Suppressor macrophage (primary cell): ENCODE measurements at places on chromosomes 12 and 14.

DNA sequence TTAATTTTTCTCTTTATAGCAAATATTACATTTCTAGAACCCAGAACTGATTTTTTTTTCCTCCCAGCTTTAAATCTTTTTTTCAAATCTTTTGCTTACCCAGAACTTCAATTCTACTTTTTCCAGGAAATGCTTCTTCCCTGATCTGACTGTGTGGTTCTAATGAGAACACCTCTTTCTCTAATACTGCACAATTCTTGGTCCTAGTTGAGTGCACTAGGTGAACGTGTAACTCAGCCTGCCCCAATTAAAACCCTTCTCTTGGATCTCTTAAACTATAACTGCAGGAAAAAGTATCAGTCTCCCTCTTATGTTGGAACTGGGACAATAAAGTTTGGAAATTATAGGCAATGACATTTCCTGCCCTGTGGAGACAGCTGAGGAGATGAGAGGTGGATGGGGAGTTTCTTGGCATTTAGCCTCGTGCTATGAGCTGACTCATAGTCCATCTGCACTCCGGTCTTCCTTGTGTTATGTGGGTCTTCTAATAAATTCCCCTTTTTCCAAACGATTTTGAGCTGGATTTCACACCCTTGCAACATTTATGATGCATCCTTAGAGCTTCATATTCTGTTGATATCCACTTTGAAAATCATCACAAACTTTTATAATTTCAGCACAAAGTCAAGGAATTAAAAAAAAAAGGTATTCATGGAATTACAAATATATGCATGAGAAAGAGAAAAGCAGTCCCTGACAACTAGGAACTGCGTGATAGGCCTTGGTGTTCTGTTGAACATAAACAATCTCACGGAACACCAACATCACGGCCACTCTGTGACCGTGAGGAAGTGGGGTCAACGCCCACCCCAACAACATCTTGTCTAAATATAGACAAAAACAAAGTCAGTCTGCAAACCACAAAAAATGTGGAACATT is 52.4 kb downstream of the BRMS1L start:
- DNase-seq, result peak; percentile 84

DNA sequence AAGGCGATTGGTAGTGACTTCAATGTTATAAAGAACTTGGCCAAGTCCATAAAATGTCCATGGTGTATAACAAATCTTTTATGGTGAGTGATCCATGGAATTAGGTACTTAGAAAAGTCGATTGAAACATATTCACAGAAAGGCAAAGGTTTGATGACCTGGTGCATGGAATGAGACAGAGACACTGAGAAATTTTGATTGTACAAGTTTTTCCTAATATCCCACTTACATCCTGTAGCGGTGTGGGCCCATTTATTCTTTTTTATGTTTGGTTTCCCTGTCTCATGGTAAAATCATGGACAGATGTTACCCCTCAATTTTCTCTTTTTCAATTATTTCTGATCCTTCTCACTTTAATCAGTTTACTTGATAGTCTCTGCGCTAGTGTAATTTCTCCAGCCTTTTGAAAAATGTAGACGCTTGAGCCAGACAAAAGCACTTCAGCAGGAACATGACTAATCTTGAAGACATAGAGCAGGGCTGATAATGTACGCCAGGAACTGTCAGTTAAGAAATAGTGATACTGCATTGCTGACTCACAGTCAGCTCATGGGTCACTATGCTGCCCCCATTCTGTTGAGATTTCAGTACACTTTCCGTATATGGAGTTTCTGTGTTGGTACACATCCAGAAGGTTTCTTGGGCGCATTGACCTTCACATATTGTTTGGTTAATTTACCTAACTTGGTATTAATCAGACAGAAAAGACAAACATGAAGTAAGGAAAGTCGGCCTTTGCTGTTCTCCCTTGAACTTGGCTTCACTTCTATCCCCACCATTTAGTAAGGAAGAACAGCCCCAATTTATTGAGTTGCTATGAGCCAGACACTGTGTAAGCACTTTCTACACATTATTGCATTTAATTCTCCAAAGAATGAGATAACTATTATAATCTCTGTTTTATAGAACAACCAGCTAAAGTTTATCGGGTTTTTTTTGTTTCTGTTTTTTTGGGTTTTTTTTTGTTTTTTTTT is 841.7 kb downstream of the DIO2 start:
- DNase-seq, result no peak

DNA sequence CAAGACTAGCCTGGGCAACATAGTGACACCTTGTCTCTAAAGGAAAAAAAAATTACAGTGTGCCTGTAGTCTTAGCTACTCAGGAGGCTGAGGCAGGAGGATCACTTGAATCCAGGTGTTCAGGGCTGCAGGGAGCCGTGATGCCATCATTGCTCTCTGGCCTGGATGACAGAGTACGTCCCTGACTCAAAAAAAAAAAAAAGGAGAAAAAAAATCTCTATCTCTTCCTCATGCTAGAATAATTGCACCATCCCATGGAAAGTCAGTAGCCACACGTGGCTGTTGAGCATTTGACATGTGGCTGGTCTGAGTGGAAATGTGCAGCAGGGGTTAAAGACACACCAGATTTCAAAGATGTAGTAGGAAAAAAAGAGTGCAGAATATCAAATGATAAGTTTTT is 3.8 kb downstream of the RILPL1 start:
- DNase-seq, result peak; percentile 74

DNA sequence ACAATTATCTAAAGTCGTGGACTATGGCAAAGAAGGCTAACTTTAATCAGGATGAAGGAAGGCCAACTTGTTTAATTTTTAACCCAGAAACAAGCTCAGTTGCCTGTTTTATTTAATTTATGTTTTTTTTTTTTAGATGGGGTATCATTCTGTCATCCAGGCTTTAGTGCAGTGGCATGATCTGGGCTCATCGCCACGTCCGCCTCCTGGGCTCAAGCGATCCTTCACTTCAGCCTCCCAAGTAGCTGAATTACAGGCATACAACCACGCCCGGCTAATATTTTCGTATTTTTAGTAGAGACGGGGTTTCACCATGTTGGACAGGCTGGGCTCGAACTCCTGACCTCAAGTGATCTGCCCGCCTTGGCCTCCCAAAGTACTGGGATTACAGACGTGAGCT is 19.7 kb downstream of the NUDT4 start:
- no peak for DNase-seq

- no peak for DNase-seq
Measured at GRCh38 chr12:45934956-45935355, 55.4 kb downstream of the SCAF11 start.

DNA sequence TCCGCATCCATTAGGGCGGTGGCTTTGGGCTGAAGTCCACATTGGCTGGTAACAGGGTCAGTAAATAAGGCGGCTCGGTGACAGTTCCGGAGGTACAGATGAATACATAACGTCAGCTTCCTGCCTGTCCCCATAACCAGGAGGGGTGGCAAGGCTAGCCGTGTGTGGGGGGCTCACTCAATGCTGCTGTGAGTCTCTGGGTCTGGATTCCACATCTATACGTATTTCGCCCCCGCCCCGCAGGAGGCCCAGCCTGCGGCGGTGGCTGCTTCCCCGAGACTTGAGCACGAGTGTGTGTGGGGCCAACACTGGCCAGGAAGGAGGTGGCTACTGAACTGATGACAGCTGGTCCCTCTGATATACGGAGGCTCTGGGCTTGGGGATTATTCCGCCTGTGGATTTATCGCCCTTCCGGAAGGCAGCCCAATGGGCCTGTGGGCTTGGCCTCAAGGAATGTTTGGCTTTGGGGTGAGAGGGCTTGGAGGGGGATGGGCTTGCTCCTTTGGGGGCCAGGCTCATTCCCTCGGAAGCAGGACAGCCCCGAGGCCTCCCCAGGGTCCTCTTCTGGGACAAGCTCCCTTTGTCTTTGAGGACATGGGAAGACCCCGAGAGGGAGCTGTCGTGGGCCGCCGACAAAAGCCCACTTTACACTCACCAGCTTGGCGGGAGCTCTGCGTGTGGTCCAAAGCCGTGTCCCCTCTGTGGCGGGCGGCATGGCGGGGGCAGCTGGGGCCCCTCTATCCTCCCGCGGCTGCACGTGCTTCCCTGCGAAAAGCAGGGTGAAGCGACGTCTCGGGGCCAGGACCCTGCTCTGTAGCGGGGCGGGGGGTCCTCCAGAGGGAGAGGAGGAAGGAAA is 82.1 kb downstream of the KIF26A start:
- DNase-seq, result no peak

- no peak for DNase-seq
Measured at GRCh38 chr14:61582815-61583214, 112.5 kb upstream of the HIF1A start.

DNA sequence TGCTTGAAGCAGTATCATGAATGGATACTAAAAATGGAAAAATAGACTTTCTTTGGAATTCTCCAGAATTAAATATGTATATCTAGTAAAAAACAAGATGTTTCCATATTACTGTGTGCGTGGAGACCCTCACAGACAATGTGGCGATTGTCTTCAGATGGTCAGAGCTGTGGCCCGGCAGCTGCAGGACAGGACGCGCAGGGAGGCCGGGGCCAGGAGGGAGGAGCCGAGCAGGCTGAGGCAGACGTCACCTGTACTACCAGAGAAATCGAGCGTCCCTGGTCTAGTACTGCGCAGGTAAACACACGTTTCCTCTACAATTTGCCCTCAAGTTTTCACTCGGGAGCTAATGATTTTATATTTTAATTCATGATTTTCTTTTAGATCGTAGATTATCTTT is 22.8 kb downstream of the DDX51 start:
- DNase-seq, result no peak

GRCh38 chr12:89288959-89289358 is 63.3 kb downstream of the DUSP6 start:
- no peak for DNase-seq

DNA sequence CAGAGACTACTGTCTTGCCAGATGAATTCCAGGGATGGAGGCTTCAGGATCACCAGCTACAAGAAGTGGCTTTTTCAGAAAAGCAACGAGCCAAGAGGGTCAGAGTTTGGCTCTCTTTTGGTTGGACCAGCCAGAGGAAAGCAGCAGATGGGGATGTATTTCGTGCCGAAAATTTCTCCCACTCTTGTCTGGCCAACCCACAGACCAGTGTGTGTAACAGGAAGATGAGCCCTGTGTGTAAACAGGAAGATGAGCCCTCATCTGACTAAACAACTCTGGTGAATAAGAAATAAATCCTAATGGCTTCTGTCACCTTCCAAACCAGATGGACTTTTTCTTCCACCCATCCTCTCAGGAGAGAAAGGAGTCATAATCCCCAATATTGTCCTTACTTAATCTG is 13.1 kb downstream of the GPR68 start:
- peak; percentile 76 for DNase-seq

DNA sequence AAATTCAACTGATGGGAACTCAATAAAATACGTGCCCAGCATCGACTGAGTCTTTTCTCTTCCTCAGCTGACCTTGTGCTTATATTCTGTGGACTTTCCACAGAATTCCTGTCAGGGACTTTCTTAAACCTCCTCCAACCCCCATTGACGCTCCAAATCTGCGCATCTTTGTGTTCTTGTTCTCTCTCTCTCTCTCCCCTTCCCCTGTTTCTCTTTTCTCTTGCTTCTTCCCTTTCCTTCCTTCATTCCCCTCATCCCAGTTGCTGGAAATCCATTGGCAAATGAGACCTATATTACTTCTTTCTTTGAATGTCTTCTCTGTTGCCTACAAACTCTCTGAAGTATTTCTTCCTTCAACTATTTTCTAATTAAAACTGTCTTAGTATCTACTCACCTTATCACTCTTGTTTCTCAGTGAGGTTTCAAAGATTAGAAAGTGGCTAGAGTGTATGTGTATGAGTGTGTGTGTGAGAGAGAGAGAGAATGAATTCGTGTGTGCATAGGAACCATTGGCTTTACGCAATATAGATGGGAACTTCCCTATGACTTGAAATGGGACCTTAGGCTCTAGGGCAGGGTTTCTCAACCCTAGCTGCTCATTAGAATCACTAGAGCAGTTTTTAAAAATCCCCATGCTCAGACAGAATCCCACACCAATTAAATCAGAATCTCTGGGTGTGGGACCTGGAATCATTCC is 41.8 kb upstream of the DHRS7 start:
- peak; percentile 13 for DNase-seq

- no peak for DNase-seq
Measured at GRCh38 chr12:114001511-114002340, 35.6 kb upstream of the RBM19 start.

DNA sequence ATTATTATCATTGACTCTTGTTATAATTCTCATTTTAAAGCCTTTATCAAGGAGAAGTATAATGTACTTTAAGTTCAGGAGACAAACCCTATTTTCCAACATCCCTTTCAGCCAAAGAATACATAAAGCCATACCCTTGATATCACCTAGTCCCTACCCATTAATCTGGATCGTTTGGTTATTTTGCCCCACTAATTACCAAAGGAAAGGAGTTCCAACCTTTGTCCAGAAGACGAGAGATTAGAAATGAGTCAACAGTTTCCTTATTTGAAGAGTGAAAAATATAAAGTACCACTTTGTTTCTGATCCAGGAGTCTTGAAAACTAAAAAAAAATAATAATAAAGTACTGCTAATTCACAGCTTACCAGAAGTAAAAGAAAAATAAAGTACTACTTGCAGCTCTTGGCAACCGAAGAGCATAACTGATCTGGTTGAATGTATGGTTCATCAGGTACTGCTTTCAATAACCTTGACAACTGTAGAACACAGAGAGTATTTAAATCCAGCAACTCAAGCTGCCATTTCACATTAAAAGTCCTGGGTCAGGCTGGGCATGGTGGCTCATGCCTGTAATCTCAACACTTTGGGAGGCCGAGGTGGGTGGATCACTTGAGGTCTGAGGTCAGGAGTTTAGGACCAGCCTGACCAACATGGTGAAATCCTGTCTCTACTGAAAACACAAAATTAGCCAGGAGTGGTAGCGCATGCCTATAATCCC is 33.7 kb downstream of the LIMA1 start:
- peak; percentile 47 for DNase-seq

DNA sequence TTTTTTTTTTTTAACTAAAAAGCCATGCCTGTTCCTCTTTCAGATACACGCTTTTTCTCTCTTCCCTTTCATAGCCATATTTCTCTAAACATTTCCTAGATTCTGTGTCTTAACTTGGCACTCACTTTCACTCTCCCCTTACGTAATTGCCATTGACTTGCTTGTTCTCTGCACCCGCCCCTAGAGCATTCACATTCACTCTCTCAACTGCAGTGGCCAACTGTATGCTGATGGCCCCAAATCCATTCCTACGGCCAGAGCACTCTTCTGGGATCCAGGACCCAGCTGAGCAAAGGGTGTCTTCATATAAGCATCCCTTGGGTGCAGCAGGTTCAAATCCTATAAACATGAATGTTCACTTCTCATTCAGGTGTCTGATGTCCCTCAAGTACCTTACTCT is 59.5 kb downstream of the CKB start:
- DNase-seq, result no peak

GRCh38 chr12:76518699-76519098 is 40.9 kb downstream of the OSBPL8 start:
- no peak for DNase-seq

DNA sequence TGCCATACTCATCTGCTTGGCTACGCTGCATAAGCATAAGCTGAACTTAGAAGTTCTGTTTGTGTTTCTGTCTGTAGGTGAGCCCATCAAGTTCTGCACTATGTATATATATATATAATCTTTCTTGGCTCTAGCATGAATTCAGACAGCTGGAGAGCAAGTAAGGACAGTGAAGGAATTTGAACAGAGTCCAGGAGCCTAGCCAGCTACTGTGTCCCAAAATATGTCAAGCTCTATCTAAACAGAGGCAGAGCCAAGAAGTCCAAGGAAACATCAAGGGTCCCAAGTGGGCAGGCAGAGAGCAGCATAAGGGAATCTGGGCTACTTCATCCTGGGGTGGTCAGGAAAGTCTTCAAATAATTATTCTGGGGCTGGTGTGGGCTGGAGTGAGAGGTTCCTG is 118.5 kb upstream of the NPAS3 start:
- DNase-seq, result no peak
